ENCODE measurements at places on chromosomes 1 and 21. TPM values are rescaled to one million over a fixed set of nuclear protein-coding genes. Genes with fewer than 3 reads are reported as not detected.
A peak's percentile ranks its signal among the peaks of the same experiment; 100 is the strongest.

The PANK4 gene
- total RNA-seq = 50.0 TPM

The EXO1 gene
- 0.83 TPM for total RNA-seq

The TPRG1L gene
- total RNA-seq = 51.4 TPM

The TNFRSF8 gene
- total RNA-seq = 2.3 TPM

The S100A9 gene
- 48.6 TPM for total RNA-seq

The SCAMP3 gene
- total RNA-seq = 52.7 TPM

The NHLH1 gene
- not detected for total RNA-seq

The AGT gene
- total RNA-seq = 156 TPM

The GJB3 gene
- total RNA-seq = not detected

- no peak for DNase-seq
Observed at GRCh38 chr1:2512862-2513421, 13.5 kb downstream of the PANK4 start.

DNA sequence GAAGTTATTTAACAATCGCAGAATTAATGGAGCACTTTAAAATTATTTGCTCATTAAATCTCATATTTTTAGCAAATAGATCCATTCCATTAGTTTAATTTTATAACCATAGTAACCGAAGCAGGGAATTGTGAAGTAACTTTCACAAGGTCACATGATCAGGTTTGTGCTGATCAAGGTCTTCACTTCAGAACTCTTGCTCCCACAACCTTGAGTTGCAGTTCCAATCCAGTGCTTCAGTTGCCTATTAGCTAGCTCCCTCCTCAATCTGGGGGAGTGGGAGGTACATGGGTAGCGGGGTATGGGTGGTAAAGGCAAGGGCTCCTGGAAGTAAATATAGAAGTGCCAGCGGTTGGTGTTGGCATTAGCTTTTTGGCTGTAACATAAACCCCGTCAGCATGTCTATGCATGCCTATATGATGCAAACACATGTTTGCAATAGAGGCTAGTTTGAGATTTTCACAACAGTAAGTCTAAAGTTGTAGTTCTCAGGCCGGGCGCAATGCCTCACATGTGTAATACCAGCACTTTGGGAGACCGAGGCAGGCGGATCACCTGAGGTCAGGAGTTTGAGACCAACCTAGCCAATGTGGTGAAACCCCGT is 5.8 kb downstream of the ATP5IF1 start:
- DNase-seq = no peak

GRCh38 chr1:172321451-172321850 is 99.0 kb upstream of the C1orf105 start:
- no peak for DNase-seq

GRCh38 chr21:16154951-16155635 is 425.3 kb downstream of the USP25 start:
- no peak for DNase-seq

- DNase-seq = no peak
Observed at GRCh38 chr1:84936116-84936810, 43.3 kb upstream of the LPAR3 start.

- no peak for DNase-seq
Observed at GRCh38 chr1:167541610-167542009, 12.0 kb downstream of the CREG1 start.

DNA sequence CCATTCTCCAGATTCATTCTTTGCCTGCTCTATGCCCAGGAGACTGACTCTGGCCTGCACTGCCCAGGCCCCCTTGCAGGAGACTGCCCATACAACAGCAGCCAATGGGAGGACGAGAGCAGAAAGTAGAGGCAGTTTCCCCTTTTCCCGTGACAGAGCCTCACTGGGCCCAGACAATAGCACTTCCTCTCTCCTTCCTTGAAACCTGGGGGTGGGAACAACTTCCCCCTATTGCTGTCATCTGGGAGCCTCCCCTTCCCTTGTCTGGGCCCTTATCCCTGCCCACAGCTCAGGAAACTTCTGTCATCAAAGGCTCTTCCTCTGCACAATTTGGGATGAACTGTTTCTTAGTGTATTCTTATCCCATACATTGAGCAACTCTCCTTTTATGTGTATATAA is 60.8 kb upstream of the KCNJ15 start:
- DNase-seq = peak; percentile 27

- no peak for DNase-seq
Observed at GRCh38 chr1:170240409-170240808, 94.7 kb downstream of the NTMT2 start.

DNA sequence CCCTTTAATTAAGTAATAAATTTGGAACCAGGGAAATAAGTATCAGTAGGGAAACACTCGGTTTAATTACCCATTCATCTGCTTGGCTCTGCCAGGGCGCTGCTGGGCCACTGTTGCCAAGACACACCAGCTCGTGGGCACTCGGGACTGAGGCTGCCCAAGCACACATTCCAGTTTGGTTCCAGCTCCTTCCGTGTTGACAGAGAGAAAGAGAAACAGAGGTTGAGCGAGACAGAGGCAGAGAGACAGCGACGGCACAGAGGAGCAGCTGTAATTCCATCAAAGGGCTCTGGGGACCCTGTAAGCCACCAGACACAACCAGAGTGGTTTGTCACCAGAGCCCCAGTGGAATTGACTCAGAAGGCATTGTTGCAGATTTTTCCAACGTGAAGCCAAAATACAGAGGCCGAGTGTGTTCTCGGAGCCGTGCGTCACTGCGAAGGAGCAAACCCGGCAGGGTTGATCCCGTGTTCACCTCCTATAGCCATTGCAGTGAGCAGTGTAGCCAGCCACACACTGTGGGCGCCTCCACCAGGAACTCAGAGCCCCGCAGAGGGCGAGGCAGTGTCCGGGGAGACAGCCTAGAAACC is 33.5 kb downstream of the SYF2 start:
- DNase-seq = peak; percentile 24

DNA sequence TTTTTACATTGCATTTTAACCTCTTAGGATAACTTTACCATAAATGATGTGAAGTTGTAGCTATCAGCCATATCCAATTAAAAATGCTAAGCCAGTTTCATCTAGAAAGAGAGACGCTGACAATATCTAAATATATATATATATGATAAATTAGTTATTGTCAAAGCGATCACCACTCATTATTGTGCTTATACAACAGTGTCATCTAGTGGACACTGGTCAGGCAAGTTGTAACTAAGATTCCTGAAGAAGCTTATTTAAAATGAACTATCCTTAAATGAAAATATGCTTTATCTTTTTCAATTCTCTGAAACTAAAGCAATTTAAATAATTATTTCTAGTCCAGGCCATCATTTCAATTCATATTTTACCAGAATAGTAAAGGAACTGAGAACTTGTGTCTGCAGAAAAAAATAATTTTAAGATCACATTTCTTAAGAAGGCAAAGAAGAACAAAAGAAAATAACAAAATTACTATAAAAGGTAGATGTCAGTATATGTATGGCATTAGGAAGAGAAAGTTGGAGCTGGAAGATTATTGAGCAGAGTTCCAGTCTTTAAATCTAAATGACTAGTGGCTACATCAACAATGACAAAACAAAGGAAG is 193.3 kb upstream of the SNX7 start:
- DNase-seq = no peak

DNA sequence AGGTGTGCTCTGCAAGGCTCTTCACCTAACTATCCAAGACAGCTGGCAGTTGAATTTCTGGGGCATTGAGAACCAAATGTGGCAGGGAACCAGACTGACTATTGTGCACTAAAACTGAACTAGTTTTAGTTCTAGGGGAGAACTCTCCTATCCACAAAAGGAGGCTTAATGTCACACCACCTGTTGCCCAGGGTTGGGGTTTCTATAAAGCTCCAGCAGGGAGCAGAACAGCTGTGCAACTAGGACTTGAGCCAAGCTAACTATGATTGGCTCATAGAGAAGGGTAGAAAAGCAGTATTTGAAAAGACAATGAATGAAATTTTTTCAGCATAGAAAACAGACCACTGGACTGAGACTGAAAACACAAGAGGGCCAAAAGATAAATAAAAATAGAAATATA is 53.3 kb upstream of the FGGY start:
- no peak for DNase-seq

DNA sequence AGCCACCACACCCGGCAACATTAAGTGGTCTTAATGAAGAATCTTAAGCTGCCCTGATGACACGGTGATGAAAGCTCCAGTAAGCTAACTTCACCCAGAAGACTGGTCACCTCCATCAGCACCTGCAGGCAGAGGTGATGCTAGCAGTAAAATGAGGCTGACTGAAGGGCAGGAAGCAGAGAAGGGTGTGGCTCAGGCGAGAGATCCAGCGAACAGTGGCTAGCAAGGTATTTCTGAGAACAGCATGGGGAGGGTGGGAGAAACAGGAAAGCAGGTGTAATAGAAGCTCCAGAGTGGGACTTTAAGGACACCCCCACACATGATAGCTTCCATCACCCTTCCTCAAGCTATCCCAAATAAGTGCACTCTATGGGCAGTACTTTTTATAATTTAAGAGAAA is 15.9 kb upstream of the DISP1 start:
- DNase-seq = no peak

DNA sequence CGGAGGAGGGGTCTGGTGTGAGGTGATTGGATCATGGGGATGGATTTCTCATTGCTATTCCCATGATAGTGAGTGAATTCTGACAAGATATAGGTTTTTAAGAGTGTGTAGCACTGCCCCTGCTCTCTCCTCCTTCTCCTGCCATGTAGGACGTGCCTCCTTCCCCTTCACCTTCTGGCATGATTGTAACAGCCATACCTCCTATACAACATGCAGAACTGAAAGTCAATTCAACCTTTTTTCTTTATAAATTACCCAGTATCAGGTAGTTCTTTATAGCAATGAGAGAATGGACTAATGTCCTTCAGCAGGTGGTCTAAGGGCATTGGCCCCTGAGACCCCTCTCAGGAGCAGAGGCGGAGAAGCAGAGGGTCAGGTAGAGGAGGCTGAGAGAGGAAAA is 168.7 kb upstream of the ETV3 start:
- DNase-seq = no peak

GRCh38 chr1:185562461-185563359 is 171.5 kb upstream of the HMCN1 start:
- DNase-seq = no peak
